ENCODE measurements at places on chromosomes 4 and X.

DNA sequence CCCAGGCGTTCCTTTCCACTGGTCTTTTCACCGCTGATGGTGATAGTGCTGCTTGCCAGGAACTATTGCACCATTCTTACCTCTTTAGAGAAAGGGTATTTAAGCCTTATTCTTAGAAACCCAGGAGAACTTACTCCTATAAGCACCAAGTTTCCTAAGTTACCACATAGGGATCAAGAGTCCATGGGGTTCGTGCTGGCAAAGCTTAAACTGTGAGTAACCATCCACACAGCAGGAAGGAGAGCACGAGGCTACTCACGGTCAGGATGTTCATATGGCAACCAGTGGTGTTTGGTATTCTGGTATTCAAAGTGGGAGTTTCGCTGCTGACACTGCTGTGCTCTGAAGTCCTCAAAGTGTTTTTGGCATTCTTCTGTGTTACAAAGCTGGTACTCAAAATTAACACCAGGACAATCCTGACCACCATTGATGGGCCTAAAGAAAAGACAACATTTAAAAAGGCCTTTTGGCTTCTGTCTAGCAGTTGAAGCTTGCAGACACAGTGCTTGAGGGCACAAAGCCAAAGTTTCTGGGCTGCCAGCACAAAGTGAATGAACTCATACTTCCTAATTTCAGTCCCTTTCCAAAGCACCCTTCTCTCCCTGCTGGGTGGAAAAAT lies 256.9 kb downstream of the ADAMTS3 start:
- DNase-seq, result no peak

- DNase-seq, result no peak
These were observed 97.9 kb downstream of the COX18 start for GRCh38 chr4:72971572-72971971.

DNA sequence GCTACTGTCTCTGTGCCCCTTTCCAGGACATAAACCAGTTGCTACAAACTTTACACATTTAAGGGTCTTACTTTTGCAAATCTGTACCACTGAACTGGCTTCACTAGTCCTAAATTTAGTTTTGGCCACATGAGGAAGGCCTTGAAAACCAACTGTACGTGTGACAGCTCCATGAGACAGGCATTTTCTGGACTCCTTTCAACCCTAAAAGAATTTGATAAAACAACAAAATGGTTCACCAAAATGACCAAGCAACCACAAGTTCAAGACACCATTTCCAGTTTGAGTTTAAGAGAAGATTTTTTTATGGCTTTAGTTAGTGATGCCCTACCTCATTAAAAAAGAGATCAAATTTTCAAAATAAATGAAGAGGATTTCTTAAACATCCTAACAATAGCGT lies 246.4 kb downstream of the ZNF674 start:
- no peak for DNase-seq

- no peak for DNase-seq
These were observed 1.2 kb downstream of the FOXR2 start for GRCh38 chrX:55624403-55624802.

Data from stimulated activated CD8-positive, alpha-beta memory T cell treated with anti-CD3 and anti-CD28 coated beads, Interleukin-4, amount 100 ng/mL, for 4 hours (primary cell).